ENCODE measurements at places on chromosomes 6 and 20.

DNA sequence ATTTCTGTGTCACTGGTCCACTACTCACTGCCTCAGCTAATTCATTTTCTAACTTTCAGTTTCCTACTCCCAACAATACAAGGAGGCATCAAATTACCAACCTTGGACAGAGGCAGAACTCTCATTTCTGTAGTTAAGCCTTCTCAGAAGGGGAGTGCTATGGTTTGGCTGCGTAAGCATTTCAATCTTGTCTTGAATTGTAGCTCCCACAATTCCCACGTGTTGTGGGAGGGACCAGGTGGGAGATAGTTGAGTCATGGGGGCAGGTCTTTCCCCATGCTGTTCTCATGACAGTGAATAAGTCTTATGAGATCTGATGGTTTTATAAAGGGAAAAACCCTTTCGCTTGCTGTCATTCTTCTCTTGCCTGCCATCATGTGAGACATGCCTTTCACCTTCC lies 22.9 kb downstream of the HLA-DRA start:
- H3K27ac ChIP-seq = no peak overlapping the region
- no peaks in the 10 kb centered on the region for H3K4me1 ChIP-seq
- DNase-seq = no peak

DNA sequence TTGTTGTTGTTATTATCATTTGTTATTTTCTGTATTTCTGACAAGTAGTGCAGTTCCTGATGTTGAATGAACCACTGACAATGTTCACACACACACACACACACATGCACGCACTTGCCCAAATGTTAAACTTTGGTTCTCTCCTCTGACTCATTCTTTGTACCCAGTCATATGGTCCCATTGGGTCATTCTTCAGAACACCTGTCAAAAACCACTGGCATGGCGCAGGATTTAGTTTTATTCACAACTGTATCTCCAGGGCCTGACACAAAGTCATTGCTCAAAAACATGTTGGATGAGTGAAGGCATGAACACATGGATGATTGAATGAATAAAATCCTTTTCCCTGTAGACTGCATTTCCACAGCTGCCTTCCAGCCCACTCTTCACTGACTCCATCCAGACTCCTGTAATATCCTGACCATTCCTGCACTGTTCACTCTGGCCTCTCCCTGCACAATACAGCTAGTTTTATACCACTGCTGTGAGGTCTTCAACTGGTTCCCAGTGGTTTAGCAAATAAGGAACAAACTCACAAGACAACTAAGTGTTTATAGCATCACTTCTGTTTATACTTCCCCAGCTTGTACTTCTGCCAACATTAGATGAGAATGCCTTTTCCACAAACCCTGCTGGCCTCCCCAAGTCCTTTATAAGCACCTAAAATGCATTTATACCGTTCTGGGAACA lies 6.9 kb upstream of the CST11 start:
- H3K4me3 ChIP-seq = no peak overlapping the region
- peaks cover 18% of the 10 kb centered on the region for H3K27me3 ChIP-seq
- H3K4me1 ChIP-seq = no peaks in the 10 kb centered on the region
- no peaks in the 10 kb centered on the region for H3K36me3 ChIP-seq

DNA sequence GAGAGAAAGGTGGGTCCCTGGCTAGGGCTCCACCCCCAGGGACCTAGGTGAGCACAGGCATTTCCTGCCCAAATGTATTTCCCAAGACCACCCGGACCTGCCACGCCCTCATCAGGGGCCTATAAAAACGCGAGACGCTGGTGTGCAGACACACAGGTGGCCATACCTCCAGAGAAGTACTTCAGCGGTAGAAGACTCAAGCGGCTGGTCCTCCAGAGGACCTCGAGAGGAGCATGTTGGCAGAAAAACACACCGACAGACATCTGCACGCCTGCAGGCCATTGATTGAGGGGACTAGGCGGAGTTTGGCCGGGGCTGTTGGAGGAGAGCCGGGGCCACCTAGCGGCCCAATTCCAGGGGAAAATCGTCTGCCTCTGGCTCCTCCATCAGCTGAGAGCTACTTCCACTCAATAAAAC lies 695.8 kb upstream of the MMS22L start:
- no peaks in the 10 kb centered on the region for H3K4me1 ChIP-seq
- no peaks in the 10 kb centered on the region for H3K36me3 ChIP-seq
- no peak overlapping the region for H3K4me3 ChIP-seq
- H3K27ac ChIP-seq = no peak overlapping the region
- H3K27me3 ChIP-seq = no peaks in the 10 kb centered on the region

GRCh38 chr6:157665180-157665579 lies 157.9 kb upstream of the SNX9 start:
- DNase-seq = no peak
- H3K4me1 ChIP-seq = peaks cover 9% of the 10 kb centered on the region
- H3K27me3 ChIP-seq = no peaks in the 10 kb centered on the region
- no peak overlapping the region for H3K27ac ChIP-seq
- H3K36me3 ChIP-seq = peaks cover 5% of the 10 kb centered on the region

DNA sequence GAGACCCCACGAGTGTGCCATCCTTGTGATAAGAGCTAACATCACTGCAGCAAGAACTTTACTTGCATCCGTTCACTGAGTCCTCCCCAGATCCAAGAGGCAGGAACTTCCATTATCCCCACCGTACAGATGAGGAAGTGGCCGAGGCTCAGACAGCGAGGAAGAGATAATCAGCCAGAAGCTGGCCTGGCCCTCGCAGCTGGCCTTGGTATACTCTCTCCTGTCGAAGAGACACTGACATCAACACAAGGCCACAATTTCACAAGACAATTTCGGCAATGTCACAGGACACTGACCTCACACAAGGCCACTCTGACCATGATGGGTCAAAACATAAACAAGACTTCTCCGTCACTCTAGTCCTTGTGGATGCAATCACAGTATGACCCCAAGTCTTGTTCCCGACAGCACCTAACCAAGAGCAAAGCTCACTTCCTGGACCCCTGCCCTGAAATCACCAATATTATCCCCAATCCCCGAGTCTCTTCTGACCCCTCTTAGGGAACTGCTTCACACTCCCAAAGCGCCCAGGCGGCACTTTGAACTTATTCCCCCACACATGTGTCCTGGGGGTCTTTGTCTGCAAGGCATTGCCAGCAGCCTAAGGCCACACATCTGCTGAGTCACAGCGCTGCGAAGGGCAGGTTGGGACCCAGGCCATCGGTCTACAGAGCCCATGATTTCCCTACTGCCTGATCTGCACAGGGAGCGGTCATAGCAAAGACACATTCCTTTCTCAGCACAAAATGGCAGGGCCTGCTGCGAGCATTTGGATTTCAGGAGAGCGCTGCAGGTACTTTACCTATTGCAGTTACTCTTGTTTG lies 14.8 kb upstream of the VAPB start:
- no peaks in the 10 kb centered on the region for H3K36me3 ChIP-seq
- no peak overlapping the region for H3K4me3 ChIP-seq
- no peak overlapping the region for H3K27ac ChIP-seq

All from Calu3 (cell line).